Activated CD4-positive, alpha-beta T cell treated with anti-CD3 and anti-CD28 coated beads, Interleukin-2, amount 10 ng/mL, durations not matched to agents 7 days and 5 days (primary cell): ENCODE measurements at places on chromosomes 13 and 19.
A peak's percentile ranks its signal among the peaks of the same experiment; 100 is the strongest.

GRCh38 chr19:12994701-12995595 lies at the start of gene NFIX:
Gene NFIX (plus strand): TSS chr19:12995475. CDS start chr19:12995838, 363 bp downstream.
- peak; percentile 69 for DNase-seq

DNA sequence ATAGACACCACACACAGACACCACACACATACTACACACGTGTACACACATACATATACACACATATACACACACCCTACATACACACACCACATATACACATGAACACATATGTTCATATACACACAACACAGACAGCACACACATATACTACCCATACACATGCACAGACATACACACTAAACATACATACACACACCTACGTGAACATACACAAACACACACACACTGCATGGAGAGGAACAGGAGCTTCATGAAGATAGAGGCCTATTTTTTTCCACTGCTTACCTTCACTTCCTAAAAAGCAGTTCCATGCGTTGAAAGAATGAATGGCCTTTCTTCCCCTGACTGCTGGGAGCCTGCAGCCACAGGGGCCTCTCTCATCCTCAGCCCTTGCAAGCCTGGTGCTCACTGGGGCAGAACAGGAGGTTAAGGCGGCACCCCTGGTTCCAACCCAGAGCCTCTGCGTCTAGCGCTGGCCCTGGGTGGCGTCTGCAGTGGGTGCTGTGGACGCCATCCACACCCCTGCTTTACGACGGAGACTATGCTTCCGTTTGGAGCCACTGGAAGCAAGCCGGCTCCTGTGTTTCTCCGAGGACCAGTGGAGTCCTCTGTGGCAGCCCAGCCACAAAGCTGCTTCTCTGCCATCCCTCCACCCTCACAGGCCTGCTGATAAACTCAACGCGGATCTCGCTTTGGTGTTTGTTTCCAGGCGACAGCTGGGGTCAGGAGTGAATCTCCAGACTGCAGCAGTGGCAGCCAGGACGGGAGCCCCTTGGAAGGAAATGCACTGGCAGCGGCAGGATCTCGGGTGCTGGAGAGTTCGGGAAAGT lies 1.9 kb upstream of the RASA3 start:
- DNase-seq, result no peak

DNA sequence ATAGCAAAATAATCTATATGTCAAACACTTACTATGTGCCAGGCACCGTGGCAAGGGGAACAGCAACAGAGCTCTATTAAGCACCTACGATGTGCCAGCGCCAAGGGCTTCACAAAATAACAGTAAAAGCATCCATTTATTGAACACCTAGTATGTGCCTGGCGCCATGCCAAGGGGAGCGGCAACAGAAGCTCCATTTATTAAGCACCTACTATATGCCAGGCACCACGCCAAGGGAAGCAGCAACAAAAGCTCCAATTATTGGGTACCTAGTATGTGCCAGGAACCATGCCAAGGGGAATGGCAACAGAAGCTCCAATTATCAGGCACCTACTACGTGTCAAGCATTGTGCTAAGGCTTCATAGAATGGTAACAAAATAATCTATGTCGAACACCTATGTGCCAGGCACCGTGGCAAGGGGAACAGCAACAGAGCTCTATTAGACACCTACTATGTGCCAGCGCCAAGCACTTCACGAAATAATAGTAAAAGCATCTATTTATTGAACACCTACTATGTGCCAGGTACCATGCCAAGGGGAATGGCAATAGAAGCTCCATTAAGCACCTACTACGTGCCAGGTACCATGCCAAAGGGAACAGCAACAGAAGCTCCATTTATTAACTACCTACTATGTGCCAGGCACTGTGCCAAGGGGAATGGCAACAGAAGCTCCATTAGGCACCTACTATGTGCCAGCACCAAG lies 107.7 kb downstream of the PTPRS start:
- DNase-seq, result no peak

GRCh38 chr19:55486043-55486970 lies 1.3 kb downstream of the NAT14 start:
- no peak for DNase-seq

GRCh38 chr13:61486496-61486895 lies 70.8 kb upstream of the PCDH20 start:
- no peak for DNase-seq

DNA sequence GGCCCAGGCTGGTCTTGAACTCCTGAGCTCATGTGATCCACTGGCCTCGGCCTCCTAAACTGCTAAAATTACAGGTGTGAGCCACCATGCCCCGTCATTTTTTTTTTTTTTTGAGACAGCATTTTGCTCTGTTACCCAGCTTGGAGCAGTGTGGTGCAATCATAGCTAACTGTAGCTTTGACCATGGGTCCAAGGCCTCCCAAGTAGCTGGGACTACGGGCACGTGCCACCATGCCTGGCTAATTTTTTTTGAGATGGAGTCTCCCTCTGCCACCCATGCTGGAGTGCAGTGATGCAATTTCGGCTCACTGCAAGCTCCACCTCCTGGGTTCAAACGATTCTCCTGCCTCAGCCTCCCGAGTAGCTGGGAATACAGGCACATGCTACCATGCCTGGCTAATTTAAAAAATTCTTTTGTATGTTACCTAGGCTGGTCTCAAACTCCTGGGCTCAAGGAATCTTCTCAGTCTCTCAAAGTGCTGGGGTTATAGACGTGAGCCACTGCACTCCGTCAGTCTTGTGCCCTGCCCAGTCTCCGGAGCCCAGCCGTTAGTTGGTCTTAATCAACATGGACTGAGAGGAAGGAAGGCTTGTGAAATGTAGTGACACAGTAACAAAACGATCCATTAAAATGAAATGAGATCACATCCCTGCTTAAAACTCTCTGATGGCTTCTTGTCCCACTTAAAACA lies 1.4 kb upstream of the LRG1 start:
- no peak for DNase-seq

GRCh38 chr13:20093951-20094350 lies 66.9 kb downstream of the GJA3 start:
- no peak for DNase-seq

- peak; percentile 40 for DNase-seq
Observed at GRCh38 chr13:51453959-51454703, 1.3 kb upstream of the INTS6 start.

DNA sequence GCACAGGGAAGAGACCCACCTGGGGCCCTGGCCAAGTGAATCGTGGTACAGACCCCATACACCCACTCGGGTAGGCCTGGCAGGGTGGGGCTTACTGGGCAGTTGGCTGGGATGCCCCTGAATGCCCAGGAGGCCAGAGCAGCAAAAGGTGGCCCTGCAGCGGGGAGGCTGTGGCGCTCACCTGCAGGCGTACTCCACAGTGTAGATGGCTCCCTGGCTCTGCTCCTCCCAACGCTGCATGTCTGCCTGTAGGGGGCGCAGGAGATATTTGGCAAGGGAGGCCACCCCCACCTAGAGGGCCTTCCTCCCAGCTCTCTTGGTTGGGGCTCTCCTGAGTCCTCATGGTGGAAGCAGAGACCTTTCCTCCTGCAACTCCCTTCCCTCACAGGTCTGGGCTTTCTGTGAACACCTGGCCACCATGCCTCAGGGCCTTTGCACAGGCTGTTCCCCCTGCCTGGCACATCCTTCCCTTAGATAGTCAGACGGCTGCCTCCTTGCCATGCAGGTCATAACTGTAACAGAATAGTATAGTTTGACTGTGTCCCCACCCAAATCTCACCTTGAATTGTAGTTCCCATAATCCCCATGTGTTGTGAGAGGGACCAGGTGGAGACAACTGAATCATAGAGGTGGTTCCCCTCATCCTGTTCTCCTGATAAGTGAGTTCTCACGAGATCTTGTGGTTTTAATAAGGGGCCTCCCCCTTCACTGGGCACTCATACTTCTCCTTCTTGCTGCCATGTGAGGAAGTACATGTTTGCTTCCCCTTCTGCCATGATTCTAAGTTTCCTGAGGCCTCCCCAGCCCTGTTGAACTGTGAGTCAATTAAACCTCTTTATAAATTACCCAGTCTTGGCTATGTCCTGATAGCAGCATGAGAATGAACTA lies 5.9 kb downstream of the BORCS8 start:
- peak; percentile 74 for DNase-seq

- no peak for DNase-seq
Observed at GRCh38 chr13:43009506-43009905, 13.9 kb upstream of the DNAJC15 start.

GRCh38 chr19:51729781-51730180 lies 6.0 kb upstream of the HAS1 start:
- DNase-seq, result no peak

- DNase-seq, result peak; percentile 93
Observed at GRCh38 chr19:20077791-20078463, at the start of gene ZNF90. Gene ZNF90 (plus strand): TSS chr19:20078000. CDS start chr19:20078133, 133 bp downstream.

- peak; percentile 77 for DNase-seq
Observed at GRCh38 chr19:48999481-49000325, 6.0 kb downstream of the RUVBL2 start.

GRCh38 chr13:27425158-27425917 lies 919 bp downstream of the GTF3A start:
- DNase-seq, result no peak

GRCh38 chr19:806815-807421 lies 9.7 kb downstream of the PTBP1 start:
- no peak for DNase-seq

GRCh38 chr13:75811841-75812240 lies 175.7 kb downstream of the LMO7 start:
- no peak for DNase-seq

DNA sequence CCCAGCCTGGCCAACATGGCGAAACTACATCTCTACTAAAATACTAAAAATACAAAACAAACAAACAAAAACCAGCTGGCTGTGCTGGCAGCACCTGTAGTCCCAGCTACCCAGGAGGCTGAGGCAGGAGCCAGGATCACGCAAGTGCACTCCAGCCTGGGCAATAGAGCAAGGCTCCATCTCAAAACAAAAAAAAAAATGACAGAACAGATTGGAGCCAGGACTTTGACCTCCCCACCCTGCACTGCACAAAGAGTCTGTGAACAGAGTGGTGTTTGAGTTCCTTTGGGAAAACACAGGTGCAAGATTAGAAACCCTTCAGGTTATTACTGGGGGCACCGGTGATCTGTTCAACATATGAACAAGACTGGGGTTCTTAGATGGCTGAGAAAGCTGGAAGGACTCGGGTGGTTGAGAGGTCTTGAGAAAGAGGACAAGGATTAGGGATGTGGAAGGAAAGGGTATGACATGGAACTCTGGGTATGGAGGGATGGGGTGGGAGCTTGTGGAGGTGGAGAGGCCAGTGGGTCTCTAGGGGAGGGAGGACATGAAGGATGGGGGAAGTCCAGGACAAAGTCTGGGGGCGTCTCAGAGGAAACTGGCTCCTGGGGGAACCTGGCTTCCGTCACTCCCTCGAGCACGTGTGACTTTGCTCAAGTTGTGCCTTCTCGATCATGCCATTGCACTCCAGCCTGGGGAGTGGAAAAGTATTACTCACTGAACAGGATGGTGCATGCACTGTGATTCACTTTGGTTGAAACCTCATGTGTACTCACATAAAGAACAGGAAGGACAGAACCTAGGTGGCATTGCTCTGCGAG lies 25.9 kb downstream of the RCN3 start:
- peak; percentile 52 for DNase-seq

- DNase-seq, result no peak
Observed at GRCh38 chr13:112891477-112892401, 77.3 kb upstream of the MCF2L start.

DNA sequence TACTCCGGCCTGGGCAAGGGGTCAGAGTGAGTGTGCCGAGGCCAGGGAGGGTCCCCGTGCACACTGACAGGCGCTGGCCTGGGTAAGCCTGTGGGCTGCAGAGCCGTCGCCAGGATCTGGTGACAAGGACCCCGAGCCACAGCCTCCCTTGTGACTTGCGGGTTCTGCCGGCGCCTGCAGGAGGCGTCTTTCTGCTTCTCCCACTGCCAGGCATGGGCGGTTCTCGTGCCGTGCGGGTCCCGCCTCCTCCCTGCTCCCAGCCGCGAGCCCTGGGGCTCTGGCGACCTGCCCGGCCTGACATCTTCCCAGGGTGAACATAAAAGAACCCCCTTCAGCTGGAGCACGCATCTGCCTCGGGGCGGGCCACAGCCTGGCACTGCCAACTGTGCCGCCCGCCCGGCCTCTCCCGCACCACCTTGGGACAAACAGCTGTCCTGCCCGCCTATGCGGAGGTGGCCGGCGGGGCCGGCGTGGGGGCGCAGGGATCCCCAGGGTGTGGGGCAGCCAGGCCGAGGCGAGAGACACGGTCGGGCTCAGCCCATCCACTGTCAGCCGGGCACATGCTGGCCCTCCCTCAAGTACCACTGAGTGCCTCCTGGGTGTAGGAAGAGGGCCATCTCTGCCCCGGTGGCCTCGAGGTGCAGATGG lies 1.5 kb upstream of the HCN2 start:
- peak; percentile 71 for DNase-seq

- no peak for DNase-seq
Observed at GRCh38 chr19:41936416-41936850, 8.2 kb upstream of the ERFL start.

- no peak for DNase-seq
Observed at GRCh38 chr19:6219586-6220290, 60.0 kb downstream of the MLLT1 start.

DNA sequence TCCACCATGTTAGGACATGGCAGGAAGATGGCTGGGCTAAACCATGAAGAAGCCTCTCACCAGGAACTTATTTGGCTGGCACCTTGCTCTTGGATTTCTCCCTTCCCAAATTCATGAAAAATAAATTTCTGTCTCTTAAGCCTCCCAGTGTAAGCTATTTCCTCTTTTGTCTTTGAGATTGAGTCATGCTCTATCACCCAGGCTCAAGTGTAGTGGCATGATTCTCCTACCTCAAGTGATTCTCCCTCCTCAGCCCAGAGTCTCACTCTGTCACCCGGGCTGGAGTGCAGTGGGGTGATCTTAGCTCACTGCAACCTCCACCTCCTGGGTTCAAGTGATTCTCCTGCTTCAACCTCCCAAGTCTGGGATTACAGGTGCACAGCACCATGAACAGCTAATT lies 12.6 kb downstream of the ZNF888 start:
- DNase-seq, result no peak

DNA sequence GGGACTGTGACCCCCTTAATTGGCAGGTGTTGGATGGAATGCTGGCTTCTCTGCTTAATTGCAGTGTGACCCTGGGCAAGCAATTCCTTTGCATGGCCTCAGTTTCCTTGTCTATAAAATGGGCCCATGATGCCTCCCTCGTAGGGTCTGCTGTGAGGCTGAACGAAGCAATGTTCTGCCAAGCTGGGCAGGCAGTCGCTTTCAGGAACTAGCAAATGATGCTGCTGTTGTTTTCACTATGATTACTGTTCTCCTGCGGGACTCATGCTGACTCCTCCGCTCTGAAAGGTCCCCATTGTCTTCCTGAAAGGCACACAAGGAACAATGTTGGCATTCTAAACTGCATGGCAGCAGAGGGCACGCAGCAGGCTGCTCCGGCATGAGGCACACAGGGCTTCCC lies 6.8 kb downstream of the BICRA start:
- DNase-seq, result no peak

GRCh38 chr13:44058624-44059215 lies 179.0 kb downstream of the LACC1 start:
- DNase-seq, result no peak

DNA sequence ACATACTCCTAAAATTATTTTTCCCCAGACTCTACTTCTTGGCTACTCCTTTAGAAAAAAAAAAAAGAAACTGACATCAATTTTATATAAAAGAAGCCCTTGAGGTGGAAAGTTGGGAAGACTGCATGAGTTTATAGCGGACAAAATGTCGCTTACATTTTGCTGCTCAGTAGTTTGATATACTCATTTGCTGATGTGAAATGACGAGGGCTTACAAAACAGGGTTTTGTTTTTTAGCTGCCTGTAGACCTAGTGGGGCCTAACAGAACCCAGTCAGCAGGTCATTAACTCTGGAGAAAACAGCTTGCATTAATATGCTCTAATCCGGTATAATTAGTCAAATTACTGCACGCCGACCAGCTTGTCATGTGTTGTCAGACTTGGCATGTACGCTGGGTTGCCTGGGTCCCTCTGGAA lies 37.6 kb upstream of the MAB21L1 start:
- DNase-seq, result no peak

GRCh38 chr19:9565900-9566705 lies 18.2 kb downstream of the ZNF121 start:
- DNase-seq, result no peak
